ENCODE measurements at places on chromosomes 6 and 20. TPM values are rescaled to one million over a fixed set of nuclear protein-coding genes. Genes with fewer than 3 reads are reported as not detected.

Gene LIN28B
- not detected for total RNA-seq

Gene PM20D2
- 26.4 TPM for total RNA-seq

Gene DEFB126
- not detected for total RNA-seq

Gene SGK2
- total RNA-seq, result 0.36 TPM

Gene POPDC3
- total RNA-seq, result 184 TPM

Gene PPP1R14C
- 37.0 TPM for total RNA-seq

Gene HTR1B
- not detected for total RNA-seq

Gene RBPJL
- total RNA-seq, result not detected

DNA sequence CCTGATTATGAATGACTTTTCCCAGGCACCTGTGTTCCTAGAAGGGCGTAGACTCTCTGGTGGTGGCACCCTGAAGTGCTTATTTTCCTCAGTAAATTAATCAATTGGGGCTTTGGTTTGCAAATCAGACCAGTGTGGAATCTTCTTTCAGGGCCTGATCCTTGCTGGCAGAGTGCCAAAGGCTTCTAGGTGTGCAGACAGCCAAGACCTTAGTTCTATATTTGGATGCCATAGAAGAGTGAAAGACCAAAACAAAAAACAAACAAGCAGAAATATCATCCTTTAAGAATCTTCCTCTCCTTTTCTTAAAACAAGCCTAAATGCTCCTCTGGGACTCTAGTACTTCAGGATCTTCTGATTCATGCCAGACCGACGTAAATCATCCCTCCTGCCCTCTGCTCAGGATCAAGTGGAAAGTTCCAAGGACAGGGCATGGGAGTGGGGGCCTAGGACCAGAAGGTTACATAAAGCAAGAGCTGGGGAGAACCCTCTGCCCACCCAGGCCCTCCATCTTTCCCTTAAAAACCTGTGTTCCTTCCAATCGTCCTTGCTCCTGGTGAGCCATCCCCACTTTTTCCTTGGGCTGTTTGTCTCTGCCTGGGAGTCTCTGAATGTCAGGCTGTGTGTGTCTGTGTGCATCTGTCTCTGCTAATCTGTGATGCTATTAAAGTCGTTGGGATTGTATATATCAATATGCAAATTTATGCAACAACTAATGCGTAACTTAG is 70.5 kb upstream of the MYLIP start:
- no peaks in the 10 kb centered on the region for H3K36me3 ChIP-seq
- H3K4me1 ChIP-seq, result peaks cover 24% of the 10 kb centered on the region
- no peak overlapping the region for H3K4me3 ChIP-seq
- H3K27ac ChIP-seq, result peak overlapping the region; percentile 50
- DNase-seq, result no peak
- H3K27me3 ChIP-seq, result no peaks in the 10 kb centered on the region

DNA sequence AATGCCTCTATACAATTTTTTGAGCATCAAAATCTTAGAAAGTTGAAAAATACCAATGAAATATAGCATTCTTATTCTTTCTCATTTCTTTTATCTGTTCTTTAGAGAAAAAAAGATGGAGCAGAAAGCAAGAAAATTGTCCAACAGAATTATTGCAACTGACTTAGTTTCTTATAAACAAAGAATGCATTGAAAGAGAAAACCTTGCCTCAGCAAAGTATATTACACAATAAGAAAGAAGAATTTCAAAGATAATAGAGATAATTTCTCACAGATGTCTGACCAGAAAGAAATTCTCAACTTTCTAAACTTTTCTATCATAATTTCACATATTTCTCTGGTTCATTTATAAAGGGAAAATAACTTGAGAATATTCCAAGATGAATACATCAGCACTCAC is 47.0 kb upstream of the PRND start:
- no peaks in the 10 kb centered on the region for H3K27me3 ChIP-seq
- H3K36me3 ChIP-seq, result no peaks in the 10 kb centered on the region
- no peak for DNase-seq
- no peak overlapping the region for H3K4me3 ChIP-seq
- no peak overlapping the region for H3K27ac ChIP-seq
- H3K4me1 ChIP-seq, result no peaks in the 10 kb centered on the region

DNA sequence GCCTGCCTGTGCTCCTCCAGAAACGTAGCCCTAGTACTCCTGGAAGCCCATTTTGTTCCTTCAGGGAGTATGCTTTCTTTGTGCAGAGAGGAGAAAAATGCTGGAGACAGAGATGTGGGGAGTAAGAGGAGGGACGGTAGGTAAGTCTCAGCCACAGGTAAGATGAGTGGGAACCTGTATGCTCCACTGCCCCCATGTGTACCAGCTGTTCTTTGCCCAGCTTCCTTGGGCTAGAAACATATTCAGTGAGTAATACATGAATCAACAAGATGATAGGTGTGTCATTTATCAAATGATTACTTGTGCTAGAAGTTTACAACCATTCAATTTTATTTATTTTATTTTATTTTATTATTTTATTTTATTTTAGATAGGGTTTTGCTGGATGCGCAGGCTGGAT is 13.6 kb upstream of the CEP85L start:
- peaks cover 60% of the 10 kb centered on the region for H3K4me1 ChIP-seq
- H3K27me3 ChIP-seq, result no peaks in the 10 kb centered on the region
- DNase-seq, result no peak
- H3K27ac ChIP-seq, result peak overlapping the region; percentile 83
- H3K4me3 ChIP-seq, result peak overlapping the region; percentile 33
- no peaks in the 10 kb centered on the region for H3K36me3 ChIP-seq

GRCh38 chr20:10469056-10469455 is 34.0 kb downstream of the SLX4IP start:
- no peak overlapping the region for H3K4me3 ChIP-seq
- H3K4me1 ChIP-seq, result peaks cover 28% of the 10 kb centered on the region
- no peaks in the 10 kb centered on the region for H3K27me3 ChIP-seq
- H3K36me3 ChIP-seq, result no peaks in the 10 kb centered on the region
- no peak for DNase-seq
- no peak overlapping the region for H3K27ac ChIP-seq

DNA sequence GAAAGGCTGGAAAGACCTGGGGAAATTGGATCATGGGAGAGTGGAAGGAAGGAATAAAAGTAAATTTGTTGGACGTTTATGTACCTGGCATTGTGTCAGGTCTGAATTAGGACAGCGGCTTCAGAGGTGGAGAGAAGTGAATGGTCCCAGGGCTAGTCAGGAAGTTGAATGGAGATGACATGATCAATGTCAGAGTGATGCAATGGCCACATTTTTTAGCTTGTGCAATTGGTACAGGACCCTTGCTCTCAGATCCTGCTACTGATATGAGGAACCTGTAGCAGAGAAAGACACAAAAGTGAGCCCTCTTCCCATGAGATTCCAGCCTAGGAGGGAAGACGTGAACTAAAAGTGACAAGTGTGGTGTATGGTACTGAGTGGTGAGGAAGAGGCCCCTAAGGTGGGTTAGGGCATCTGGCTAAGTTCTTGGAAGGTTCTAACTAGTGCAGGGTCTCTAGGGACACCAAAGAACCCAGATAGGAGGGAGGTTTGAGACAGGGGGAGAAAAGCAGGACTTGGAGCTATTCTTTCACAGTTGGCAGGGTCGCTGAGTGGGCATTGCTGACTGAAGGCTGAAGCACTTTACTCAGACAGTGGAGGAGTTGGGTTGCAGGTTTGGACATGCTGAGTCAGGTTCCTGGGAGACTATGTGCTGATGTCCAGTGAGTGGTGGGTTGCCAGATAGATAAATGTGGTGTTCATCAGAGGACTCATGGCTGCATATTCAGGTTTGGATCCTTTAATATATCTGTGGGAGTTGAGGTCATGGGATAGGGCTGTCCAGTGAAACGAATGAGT is 266.1 kb upstream of the RNF24 start:
- H3K36me3 ChIP-seq, result no peaks in the 10 kb centered on the region
- no peak for DNase-seq
- H3K4me3 ChIP-seq, result no peak overlapping the region
- no peaks in the 10 kb centered on the region for H3K4me1 ChIP-seq
- H3K27me3 ChIP-seq, result no peaks in the 10 kb centered on the region

- DNase-seq, result no peak
- no peaks in the 10 kb centered on the region for H3K36me3 ChIP-seq
- H3K27ac ChIP-seq, result no peak overlapping the region
- no peaks in the 10 kb centered on the region for H3K4me1 ChIP-seq
Observed at GRCh38 chr6:84093441-84094435, 60.2 kb downstream of the MRAP2 start.

DNA sequence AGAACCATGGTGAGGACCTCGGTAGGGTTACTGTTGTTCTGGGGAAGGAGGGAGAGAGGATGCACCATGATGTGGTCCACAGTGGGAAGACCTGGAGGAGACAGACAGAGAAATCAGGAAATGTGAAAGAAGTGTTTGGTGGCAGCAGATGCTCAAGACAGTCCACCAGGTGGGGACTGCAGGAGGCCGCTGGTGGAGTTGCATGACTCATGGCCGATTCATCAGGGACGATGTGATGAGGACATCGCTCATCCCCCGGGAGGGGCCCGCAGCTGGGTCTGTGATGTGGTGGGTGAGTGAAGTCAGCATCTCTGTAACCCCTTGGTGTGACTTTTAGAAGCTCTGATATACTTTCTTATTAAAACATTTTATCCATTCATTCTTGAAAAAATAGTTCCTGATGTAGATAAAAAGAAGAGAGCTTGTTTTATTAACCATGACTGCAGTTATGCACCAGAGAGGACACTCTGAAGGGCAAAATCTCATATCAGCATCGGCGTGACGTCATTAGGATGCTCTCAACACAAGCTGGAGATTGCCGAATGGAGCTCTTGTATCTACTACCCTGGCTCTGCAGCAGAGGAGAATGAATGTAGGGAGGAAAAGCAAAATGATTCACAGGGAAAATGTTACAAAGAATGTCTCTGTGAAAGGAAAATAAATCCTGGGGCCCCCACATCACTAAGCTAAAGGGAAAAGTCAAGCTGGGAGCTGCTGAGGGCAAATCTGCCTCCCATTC is 71.2 kb downstream of the RAMACL start:
- H3K27ac ChIP-seq, result no peak overlapping the region
- H3K4me1 ChIP-seq, result no peaks in the 10 kb centered on the region
- H3K27me3 ChIP-seq, result no peaks in the 10 kb centered on the region
- H3K36me3 ChIP-seq, result no peaks in the 10 kb centered on the region
- DNase-seq, result no peak
- no peak overlapping the region for H3K4me3 ChIP-seq

GRCh38 chr6:149913085-149913484 is 9.8 kb downstream of the RAET1G start:
- H3K4me3 ChIP-seq, result no peak overlapping the region
- H3K36me3 ChIP-seq, result no peaks in the 10 kb centered on the region
- H3K27ac ChIP-seq, result no peak overlapping the region
- no peak for DNase-seq
- no peaks in the 10 kb centered on the region for H3K27me3 ChIP-seq

DNA sequence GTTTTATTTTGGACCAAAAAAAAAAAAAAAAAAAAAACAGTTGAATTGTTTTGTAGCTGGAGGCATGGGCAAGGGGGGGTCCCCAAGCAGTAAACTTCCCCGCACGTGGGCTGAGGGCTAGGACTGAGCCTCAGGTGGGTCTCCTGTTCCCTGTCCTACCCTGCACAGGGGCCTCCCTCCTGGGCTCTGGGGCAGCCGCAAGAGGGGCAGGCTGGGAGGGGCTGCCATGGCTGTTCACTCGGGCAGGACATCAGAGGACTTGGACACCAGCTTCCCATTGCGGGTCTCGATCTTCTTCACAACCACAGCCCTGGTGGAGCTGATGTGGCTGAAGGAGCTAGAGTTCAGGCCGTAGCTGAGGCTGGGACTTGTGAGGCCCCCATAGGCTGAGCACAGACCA is 21.1 kb downstream of the SGK1 start:
- H3K27ac ChIP-seq, result no peak overlapping the region
- H3K4me1 ChIP-seq, result no peaks in the 10 kb centered on the region
- H3K4me3 ChIP-seq, result no peak overlapping the region
- no peaks in the 10 kb centered on the region for H3K27me3 ChIP-seq

DNA sequence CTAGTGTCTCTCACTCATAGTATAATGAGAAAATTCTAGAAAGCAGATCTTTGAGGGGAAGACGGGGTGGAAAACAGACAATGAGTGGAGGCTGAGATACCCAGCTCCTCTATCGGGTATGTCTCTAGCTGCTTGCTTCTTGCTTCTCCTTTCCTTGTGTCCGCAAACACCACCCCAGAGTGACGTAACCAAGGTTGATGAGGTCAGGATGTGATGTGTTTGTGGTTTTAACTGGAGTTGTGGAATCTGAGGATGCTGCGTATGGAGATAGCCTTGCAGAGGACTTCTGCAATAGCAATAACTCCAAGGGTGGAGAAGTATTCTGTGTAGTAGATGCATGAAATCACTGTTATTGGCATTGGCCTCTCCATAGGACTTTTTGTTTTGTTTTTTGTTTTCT is 132.7 kb upstream of the IFNGR1 start:
- no peaks in the 10 kb centered on the region for H3K27me3 ChIP-seq
- peaks cover 8% of the 10 kb centered on the region for H3K4me1 ChIP-seq
- no peak for DNase-seq
- H3K36me3 ChIP-seq, result no peaks in the 10 kb centered on the region
- H3K27ac ChIP-seq, result no peak overlapping the region

DNA sequence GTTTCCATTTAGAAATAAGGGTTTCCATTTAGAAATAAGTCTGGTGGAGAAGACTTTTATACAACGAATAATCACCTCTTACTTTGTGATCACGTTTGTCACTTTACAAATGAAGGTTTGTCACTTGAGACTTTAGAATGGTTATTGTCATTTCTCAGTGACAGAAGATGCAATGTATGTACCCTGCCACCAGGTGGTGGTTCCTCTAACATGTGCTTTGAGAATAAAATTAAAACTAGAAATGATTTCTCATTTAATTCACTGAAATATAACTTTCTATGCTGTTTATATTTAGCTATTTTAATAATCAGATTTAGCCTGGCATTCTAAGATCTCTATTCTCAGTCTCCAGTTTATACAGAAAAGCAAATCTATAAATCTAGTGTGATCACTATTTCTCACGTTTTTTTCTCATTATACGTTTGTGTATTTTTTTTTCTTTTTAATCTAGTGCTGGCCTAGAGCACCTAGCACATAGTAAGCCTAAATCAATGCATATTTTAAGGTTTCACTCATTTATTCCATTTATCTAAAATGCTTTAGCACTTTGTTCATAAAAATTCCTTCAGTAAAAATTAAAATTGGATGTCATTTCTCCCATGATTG is 57.4 kb upstream of the TFAP2D start:
- DNase-seq, result no peak
- H3K36me3 ChIP-seq, result no peaks in the 10 kb centered on the region
- H3K27ac ChIP-seq, result no peak overlapping the region

GRCh38 chr6:114783083-114783482 is 440.3 kb upstream of the HS3ST5 start:
- DNase-seq, result no peak
- H3K27me3 ChIP-seq, result no peaks in the 10 kb centered on the region
- H3K36me3 ChIP-seq, result no peaks in the 10 kb centered on the region
- no peaks in the 10 kb centered on the region for H3K4me1 ChIP-seq
- H3K27ac ChIP-seq, result no peak overlapping the region

- H3K4me1 ChIP-seq, result no peaks in the 10 kb centered on the region
- no peaks in the 10 kb centered on the region for H3K27me3 ChIP-seq
- no peak overlapping the region for H3K4me3 ChIP-seq
- H3K27ac ChIP-seq, result no peak overlapping the region
- no peak for DNase-seq
- no peaks in the 10 kb centered on the region for H3K36me3 ChIP-seq
Observed at GRCh38 chr6:67802771-67803170, 832.3 kb upstream of the ADGRB3 start.
